ENCODE measurements at places on chromosomes 13 and 19.

GRCh38 chr19:41868120-41868988, 8.3 kb downstream of the RPS19 start:
- DNase-seq = no peak

DNA sequence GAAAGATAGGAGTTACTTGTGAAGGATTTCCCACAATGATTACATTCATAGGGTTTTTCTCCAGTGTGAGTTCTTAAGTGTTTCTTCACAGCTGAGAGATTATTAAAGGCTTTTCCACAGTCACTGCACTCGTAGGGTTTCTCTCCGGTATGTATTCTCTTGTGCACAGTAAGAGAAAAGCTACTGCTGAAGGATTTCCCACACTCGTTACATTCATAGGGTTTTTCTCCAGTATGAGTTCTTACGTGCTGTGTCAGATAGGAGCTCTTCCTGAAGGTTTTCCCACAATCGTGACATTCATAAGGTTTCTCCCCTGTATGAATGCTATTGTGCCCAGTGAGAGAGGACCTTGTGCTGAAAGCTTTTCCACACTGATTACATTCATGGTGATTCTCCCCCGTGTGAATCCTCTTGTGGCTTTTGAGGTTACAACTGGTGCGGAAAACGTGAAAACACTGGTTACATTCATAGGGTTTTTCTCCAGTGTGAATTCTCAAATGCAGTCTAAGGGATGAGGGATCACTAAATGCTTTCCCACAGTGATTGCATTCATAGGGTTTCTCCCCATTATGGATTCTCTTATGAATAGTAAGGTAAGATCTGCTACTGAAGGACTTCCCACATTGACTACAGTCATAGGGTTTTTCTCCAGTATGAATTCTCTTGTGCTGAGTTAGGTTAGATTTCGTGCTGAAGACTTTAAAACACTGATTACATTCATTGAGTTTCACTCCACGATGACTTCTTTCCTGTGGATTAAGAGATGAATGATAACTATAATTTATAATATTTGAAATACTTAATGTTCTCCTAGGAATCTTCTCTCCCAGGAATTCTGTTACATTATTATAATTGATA, 20.6 kb downstream of the ZNF558 start:
- DNase-seq = no peak

DNA sequence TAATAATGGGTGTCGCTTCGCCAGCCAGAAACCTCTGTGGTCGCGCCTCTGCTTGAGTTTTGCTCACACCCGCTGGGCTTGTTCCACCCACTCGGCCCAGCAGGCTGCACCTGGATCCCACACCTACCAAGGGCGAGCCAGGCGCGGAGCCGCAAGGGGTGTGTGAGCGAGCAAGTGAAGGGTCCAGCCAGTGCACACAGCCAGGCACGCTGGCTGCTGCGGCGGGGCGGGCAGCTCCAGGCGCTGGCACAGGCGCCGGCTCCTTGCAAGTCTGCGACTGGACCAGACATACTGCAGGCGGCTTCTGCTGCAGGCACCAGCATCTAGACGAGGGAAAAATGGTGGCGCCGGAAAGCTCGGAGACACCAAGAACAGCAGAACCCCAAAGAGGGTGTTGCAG, 1.8 kb upstream of the ZNF256 start:
- no peak for DNase-seq

DNA sequence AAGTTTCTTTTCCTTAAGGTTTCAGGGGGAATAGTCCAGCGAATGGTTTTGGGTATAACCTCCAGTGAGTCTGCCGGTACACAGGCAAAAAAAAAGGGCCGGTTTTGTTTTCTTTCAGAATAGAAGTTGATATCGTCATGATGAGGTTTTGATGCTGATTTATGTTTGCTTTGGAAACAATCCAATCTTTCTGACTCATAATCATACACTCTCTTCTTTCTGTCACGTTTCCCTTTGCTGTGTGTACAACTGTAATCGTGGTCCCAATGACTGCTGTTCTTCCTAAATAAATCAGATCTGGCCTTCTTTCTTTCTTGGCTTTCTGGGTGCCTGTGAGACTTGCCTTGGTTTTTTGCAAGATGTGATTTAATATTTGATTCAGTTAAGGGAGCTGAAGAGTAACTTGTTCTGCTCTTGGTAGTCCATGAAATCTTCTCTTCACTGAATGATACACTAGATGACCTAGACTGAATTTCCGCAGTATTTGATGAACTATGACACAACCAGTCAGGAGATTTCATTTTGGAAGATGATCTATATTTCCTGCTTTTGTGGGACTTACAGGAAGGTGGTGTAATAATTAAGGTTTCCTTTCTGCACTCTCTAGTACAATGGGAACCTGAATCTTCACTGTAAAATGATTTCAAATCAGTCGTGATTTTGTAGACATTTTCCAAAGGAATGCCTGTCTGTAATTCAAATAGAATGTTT, 34.9 kb upstream of the METTL21C start:
- DNase-seq = peak; percentile 85

GRCh38 chr19:54415901-54416673, 823 bp downstream of the TTYH1 start:
- no peak for DNase-seq

- peak; percentile 93 for DNase-seq
Observed at GRCh38 chr13:65940720-65941119, 1289.4 kb downstream of the PCDH9 start.

DNA sequence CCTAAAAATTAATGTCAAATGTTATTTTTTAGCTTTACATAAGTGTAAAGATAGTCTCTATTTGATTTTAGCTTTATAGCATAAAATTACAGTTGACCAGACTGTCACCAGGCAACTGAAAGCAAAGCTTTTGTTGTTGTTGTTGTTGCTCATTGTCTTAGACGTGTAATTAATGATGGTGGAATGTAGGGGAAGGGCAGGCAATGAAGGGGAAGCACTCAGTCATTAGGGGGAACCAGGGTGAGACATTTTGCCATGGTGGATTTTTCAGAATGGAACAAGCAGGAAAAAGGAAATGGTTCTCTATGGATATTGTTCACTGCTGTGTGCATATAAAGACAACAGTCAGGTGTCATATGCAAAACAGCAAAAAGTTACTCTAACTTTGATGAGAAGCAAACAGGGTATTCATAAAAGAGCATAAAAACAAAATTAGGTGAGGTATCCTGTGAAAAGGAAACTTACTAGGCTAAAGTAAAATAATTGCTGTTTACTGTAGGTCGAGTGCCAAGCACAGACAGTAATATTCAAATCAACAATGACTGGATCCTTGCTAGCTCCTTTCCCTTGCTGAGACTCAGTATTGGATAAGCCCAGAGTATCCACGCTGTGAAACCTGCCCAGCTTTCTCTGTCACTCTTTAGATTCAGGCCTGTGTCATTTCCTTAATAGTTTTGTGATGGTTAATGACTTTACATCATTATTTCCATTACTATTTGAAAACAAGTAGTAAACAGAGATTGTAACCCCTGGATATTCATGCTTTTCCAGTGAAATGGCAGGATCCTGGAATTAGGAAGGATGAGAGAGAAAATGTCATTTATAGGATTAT, 110.5 kb downstream of the LRCH1 start:
- DNase-seq = no peak

GRCh38 chr19:33878030-33878544, 81.4 kb downstream of the KCTD15 start:
- DNase-seq = no peak

DNA sequence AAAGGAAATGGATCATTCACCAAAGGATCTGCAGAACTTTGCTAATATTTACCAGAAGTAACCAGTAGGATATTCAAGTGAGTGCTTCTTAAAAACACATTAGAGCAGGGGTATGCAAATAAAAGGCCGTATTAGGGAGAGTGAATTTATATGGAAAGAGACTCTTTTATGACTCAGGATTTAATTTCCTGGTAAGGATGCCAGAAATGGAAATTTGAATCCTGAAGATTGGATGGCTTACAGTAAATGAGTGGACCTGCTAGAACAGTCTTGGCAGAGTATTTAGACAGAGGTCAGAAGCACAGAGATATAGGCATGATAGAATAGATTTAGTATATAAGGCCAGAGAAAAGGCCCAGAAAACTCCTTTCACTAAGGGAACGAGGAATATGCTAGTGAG, 201.6 kb downstream of the SLITRK5 start:
- no peak for DNase-seq

DNA sequence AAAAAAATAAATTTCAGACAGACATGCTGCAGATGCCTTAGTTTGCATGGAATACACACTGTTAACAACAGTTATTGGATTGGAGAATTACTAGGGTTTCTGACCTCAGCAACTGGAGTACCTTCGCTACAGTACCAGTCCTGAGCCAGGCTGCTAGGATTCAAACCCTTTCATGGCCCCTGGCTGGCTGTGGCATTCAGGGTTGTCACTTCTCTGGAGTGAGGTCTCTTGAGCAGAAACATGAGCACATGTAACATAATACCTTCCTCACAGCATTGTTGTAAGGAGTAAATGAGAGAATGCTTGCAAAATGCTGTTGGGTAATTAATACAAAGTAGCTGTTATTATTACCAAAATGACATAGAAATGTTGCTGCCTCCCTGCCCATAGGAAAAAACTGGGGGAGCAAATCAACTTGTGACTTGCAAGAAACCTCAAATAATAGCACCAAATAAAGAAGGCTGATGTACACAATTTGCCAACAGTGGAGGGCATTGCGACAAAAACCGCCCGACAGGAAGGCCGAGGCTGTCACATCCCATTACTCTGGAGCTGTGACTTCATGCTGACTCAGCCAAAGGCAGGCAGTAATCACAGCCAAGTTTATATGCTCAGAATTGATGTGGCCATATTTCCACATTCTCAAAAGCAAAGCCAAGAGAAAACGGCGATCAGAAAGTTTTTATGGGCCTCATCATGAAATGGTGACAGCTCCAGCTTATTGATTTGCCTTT, 100.4 kb downstream of the RFC3 start:
- no peak for DNase-seq

DNA sequence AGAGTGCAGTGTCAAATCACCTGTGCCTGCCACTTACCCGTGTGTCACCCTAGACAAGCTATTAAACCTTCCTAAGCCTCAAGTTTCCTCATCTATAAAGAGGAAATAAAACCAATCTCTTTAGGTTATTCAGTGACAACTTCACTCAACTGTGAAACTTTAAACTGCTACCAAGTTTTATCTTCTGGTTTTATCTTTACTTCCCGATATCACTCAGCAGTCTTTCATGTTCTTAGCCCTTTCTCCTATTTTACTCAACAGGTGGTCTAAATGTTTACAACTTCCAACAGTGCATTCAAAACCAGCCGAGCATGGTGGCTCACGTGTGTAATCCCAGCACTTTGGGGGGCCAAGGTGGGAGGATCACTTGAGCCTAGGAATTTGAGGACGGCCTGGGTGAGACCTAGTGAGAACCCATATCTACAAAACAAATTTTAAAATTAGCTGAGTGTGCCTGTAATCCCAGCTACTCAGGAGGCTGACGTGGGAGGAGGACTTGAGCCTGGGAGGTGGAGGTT, 59.6 kb downstream of the GPALPP1 start:
- no peak for DNase-seq

- DNase-seq = no peak
Observed at GRCh38 chr19:2942928-2943640, 1.7 kb downstream of the ZNF77 start.

- DNase-seq = no peak
Observed at GRCh38 chr19:33906578-33907335, 110.1 kb downstream of the KCTD15 start.

DNA sequence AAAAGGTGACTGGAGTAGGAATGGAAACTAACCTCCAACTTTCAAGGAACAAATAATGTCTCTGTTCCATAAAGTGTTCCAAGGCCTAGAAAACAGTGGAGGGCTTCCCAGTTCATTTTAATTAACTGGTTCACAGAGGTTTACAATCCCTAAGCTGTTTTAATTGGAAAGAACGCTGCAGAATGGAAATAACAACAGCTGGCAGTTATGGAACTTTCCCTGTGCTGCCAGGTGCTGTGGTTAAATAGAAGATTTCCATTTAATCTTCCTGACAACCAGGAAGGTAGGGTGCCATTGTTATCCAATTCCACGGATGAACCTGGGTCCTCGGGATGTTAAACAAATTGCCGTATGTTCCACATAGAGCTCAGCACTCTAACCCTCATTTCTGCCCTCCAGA, 22.2 kb upstream of the PEG3 start:
- DNase-seq = no peak

DNA sequence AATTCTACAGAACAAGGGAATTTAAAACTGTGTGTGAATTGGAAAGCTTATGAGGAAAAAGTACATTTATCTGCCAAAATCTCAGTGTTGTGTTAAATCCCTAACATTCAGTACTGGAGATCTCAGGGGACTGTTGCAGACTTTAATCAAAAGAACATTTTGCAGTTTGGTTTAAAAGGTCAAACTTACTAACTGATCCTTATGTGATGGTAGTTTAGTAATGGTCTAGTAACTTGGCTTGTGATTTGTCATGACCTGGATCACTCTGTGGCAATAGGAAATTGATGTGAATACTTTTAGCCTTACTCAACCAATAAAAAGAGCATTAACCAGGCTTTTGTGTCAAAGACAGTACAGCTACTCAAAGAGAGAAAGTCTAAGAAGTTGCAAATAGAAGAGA, 862.1 kb upstream of the MIR17HG start:
- DNase-seq = no peak

DNA sequence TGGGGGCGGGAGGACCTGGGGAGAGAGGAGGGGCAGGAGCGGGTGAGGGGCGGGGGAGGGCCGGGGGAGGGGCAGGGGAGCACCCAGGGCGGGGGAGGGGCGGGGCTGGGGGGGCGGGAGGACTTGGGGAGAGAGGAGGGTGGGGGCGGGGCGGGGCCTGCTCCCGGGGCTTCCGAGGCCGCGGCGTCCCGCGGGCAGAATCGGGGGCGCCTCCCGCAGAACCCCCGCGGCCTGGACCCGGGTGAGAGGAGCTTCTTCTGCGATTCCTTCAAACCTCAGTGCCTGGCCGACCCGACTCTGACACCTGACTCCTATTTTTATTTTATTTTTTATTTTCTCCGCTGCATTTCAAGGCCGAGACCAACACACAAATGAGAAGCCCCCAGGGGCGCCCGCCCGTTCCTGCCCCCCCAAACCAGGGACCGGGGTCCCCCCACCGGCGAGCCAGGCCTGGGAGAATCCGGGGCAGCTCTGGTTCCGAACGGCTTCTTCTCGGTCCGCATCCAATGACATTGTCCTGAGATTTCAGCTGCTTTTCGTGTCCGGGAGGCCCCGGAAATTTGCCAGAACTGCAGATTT, 470 bp upstream of the GRTP1 start:
- no peak for DNase-seq

DNA sequence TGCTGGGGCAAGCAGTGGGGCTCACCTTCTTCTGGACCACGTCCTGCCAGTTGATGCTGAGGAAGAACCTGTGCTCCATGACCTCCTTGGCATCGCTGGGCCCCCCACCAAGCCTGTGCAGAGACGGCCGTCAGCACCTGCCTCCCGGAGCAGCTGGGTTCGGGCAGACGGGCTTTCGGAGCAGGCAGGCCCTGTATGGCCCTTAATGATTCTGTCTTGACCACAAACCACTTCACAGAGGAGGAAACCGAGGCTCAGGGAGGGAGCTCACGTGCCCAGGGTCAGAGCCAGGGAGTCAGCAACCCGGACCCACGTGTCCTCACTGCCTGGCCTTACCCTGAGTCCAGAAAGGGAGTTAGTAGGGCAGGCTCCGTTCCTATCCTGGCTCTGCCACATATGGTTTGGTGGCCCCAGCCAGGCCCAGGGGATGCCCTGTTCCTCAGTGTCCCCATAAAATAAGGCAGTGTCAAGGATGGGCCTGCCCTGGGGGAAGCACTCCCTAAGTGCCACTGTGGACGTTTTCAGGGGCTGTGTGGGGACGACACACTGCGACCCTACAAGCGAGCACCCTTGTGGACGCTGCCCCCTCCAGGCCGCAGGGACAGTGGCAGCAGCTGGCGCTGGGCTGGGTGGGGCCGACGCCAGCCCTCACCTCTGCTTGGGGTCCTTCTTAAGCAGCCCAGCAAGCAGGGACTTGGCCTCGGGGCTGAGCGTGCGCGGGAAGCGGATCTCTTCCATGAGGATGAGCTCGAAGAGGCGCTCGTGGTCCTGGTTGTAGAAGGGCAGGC, 8.9 kb upstream of the CCNP start:
- DNase-seq = no peak
